ENCODE measurements at places on chromosomes 3 and 15.

GRCh38 chr15:70875001-70875782 lies 17.0 kb downstream of the THAP10 start:
- no peak for DNase-seq

DNA sequence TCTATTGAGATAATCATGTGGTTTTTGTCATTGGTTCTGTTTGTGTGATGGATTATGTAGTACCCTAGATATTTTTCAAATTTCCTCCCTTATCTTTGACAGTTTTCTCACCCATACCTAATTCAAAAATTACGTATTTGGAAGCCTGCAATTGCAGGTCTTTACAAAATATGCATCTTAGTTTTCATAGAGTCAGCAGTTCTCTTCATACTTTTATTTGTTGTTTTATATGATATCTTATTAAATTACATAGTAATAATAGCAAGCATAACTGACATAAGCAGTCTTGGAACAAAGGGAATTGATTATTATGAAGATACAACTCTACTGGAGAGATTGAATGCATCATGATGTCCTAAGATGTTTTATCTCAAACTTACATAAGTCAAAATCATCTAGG lies 215.3 kb upstream of the CHRM5 start:
- DNase-seq = no peak

DNA sequence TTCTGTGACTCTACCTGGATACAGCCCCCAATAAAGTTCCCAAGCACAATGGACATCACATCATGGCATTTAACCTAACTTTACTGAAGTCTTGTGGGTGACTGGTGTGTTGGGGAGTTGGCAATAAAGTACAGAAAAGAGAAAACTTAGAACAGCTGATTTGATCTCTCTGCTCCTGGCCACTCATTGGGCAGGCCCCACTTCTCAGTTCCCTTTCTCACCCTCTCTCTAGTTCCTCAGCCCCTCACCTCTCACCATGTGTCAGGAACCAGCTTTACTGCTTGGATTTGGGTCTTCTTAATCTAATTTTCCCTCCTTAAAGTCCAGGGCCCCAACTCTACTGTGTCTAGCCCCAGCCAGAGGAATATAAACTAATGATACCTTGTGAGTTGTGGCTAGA lies 713 bp upstream of the MUC13 start:
- no peak for DNase-seq

DNA sequence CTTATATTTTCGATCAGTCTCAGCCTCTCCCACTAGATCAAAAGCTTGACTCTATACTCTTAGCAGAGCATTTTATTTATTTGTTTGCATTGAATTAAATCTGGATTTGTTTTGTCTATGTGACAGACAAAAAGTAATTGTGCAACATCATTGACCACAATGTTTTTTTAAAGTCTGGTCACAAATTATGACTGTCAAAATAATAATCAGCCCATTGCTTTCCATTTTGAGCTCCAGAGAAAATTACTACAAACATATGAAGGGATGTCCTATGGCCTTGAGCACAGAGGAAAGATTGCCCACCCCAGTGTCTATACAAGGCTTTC lies 82.3 kb downstream of the FSIP1 start:
- DNase-seq = no peak

DNA sequence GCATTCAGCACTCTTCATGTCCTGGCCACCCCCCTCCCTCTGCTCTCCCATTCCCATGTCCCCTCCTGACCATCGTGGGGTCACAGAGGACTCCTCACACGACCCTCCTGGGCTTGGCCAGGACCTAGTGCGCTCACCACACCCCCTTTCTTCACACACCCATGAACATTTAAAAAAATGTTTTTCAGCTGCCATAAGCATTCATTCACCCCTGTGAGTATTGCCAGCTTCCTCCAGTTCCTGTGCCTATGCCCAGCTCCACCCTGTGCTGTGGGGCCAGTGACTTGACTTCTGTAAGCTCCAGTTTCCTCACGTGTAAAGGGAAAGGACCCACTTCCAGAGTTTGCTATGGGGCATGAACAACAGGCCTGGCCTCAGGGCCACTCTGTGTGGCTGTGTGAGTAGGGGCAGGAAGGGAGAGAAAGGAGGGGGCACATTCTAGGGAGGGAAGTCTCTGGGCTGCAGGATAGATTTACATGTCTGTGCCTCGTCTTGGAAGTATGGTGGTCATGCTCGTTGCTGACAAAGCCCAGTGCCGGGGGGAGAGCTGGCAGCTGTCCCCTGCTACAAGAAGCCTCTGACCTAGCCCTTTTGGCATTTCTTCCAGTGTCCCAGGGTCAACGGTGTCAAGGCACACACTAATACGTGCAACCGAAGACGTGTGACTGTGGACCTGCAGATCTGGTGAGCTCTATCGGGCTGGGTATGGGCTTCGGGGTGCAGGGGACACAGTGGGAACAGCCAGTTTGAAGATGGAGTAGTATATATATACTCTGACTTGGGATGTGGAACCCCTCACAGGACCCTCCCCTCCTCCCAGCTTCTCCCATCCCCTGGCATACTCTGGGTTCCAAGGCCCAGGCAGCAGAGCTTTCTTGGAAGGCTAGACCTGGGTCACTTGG lies 22.8 kb downstream of the ESYT3 start:
- no peak for DNase-seq

DNA sequence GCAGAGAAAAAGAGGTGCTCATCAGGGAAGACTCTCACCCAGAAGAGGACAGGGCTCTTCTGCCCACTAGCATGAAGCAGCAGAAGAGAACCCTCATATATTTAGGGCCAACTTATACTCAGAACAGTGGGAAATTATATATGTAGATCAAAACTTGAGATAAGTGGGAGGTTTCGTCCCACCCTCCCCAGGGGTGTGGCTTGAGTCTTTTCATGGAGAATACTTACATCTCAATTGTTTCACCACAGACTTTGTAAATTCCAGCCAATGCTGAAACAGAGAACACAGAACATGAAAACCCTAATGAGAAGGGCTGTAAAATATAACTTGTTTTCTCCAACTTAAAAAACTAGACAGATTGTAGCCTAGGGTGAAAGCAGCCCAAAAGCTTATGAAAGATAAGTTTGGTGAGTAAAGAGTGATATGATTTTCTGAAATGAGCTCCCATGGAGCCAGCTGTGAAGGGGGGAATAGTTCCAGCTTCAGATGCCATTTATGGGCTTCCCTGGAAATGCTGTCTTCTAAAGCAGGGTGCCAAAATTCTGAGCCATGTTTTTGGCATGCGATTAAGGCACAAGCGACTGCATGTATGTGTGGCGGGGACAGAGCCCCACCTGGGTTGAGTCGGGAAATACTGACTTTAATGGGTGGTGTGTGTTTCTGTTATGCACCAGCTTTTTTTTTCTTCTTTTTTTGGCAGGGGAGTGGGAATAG lies 92.9 kb downstream of the WDR76 start:
- no peak for DNase-seq

DNA sequence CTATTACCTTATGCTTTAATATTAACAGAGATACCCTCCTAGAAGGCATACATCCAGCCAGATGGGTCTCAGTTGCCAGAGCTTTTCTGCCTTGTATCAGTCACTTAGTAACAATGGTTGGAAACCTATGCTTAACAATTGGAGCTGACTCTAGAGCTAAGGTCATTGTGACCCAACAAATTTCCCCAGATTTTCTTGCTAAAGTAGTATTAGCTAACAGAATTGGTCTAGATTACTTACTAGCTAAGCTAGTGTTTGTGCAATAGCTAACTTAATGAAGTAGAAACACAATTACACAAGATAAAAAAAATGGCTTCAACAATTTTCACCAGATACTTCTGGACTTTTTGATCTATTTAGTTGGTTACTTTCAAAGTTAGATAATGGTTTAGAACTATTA lies 236.9 kb downstream of the NSUN3 start:
- no peak for DNase-seq

DNA sequence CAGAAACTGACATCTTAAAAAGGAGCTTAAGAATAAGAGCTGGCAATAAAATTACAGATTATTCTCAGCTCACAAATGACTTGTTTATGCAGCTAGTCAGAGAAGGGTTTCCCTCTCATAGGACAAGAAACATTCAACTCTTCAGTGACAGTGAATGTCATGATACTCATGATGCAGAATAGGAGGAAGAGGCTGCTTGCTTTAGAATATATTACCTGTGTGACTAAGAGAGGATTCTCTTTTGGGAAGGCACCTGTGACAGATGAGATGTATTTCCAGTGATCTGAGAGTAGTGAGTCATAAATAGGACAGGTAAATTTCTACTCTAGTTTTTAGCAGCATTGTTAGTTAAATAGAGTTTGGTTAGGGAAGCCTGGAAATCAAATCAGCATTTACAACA lies 39.9 kb downstream of the RASA2 start:
- no peak for DNase-seq

- DNase-seq = no peak
Observed at GRCh38 chr15:41935566-41936020, 36.8 kb downstream of the EHD4 start.

GRCh38 chr15:78768531-78769408 lies 42.5 kb downstream of the ADAMTS7 start:
- no peak for DNase-seq

GRCh38 chr15:41825572-41826535 lies 2.0 kb upstream of the JMJD7 start:
- no peak for DNase-seq

DNA sequence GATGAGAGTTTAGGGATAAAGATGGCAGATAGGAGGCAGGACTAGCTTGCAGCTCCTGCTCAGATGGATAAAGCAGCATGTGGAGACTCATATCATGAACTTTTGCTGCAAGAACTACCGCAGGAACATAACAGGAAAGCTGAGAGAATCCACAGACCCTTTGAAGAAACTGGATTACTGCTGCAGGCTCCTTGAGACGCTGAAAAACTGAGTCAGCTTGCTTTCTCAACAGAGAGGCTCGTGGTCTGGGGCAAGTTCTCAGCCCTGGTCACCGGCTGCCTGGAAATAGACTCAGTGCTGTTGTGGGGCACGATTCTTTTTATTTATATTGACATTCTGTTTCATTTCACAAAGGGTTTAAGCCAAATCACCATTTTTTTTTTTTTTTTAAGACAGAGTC lies 28.8 kb upstream of the TRIM59 start:
- no peak for DNase-seq

GRCh38 chr15:82158811-82159210 lies 103.7 kb downstream of the EFL1 start:
- DNase-seq = no peak

DNA sequence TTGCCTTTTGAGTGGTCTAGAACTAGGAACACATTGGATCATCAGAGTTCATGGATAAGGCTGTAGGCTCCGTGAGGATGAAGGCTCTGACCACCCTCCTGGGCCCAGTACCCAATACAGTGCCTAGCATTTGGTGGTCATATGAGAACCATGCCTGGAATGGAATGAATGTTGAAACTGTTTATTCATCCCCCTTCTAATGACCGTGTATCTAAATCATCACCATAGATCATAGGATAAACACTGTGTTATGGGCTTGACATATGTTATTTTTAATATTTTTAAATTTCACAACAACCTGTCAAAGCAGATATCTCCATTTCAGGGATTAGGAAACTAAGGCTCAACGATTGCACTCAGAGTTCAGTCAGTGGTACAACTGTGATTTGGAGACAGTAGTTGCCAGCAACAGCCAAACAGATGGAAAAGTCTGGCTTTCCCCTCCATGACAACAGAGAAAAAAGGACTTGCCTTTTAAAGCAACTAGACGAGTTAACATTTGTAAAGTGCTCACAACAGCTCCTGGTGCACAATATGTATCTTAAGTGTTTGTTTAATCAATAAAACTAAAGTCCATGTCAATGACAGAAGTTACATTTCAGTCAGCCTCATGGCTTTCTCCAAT lies 89.6 kb downstream of the TMEM266 start:
- DNase-seq = no peak

- no peak for DNase-seq
Observed at GRCh38 chr3:122893754-122894668, 99.1 kb downstream of the SLC49A4 start.

GRCh38 chr15:31574766-31575165 lies 248.1 kb downstream of the KLF13 start:
- DNase-seq = no peak

DNA sequence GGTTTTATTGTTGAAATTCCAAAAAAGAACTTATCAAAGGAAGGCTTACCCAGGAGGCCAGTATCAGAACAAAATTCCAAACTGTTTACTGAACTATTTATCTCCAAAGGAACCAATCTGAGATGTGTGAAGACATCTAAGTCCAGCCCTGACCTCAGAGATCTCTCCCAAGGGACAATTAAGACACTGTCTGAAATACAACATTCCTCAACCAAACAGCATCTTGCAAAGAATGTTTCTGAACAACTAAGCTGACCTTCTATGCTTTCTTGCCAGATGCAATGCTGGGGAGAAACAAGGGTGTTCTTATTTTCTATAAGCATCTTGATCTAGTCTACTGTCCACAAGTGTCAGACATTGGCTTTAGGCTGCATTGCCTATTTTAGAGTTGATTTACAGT lies 13.6 kb downstream of the PDZRN3 start:
- no peak for DNase-seq

- no peak for DNase-seq
Observed at GRCh38 chr3:128997486-128998133, 3.5 kb upstream of the EFCC1 start.

GRCh38 chr3:156617781-156618180 lies 56.6 kb upstream of the TIPARP start:
- no peak for DNase-seq

DNA sequence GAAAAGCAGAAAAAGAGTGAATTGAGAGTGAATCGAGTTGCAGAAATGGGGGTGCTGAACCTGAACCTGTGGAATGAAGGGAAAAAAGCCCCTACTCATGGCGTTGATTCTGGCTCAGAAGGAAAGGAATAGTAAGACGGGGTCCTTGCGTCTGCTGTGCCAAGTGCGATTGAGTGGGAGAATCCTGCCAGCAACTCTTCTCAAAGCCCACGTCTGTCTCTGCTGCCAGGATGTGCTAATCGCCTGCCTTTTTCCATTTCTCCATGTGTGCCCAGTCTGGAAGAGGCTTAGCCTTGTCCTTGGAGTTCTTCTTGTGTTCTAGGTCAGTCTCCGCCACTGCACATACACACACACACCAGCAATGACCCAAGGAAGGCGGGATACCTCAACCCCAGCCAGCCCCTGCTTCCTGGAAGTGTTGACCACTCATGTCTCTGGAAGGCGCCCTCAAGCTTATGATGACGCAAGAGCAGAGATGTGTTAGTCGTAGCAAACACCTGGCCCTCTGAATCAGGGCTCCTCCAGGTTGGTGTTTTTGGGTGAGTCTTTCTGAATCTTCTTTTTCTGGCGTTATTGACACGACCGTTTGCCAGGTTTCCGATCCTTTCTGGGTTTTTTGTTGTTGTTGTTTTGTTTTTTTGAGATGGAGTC lies 262.4 kb upstream of the PROK2 start:
- no peak for DNase-seq

GRCh38 chr3:110063178-110063577 lies 725.8 kb upstream of the DPPA4 start:
- no peak for DNase-seq

DNA sequence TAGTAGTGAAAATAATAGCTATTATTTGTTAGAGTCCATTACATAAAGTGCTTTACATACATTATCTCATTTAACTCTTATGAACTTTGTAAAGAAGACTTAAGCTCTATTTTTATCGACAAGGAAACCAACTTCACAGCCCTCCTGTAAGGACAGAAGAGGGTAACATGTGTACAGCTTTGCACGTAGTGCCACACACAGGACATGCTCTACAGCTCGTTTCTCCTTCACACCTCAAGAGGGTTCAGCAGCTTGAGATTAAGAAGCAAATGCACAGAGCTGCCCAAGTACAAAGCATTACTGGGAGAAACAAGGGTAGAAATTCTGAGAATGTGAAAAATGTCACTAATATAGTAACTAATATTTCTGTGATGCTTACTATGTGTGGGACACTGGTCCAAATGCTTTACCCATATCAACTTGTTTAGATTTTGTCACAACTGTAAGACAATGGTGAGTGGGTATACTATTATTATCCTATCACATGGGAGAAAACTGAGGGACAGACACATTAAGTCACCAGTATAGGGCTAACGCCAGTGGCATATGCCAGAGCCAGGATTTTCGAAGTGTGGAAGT lies 327.8 kb downstream of the CTNNB1 start:
- DNase-seq = no peak

All from activated effector memory CD4-positive, alpha-beta T cell treated with Interleukin-2 at 50 U/mL for 16 hours (primary cell).